ENCODE measurements at places on chromosomes 4 and X. TPM values are rescaled to one million over a fixed set of nuclear protein-coding genes. Genes with fewer than 3 reads are reported as not detected.

SATL1 gene
- total RNA-seq: not detected

FGF5 gene
- 0.76 TPM for total RNA-seq

RXFP1 gene
- 0.97 TPM for total RNA-seq

MAGEA11 gene
- not detected for total RNA-seq

ERAS gene
- total RNA-seq: not detected

VCX3B gene
- not detected for total RNA-seq

SERPINA7 gene
- total RNA-seq: not detected

UGT2B15 gene
- not detected for total RNA-seq

HTT gene
- 40.6 TPM for total RNA-seq

MTNR1A gene
- total RNA-seq: 0.32 TPM

Measured in articular chondrocyte of knee joint (primary cell).